ENCODE measurements at places on chromosomes 3 and 15.
A peak's percentile ranks its signal among the peaks of the same experiment; 100 is the strongest.

- no peak for DNase-seq
These were observed 49.0 kb downstream of the CCDC54 start for GRCh38 chr3:107426223-107426622.

DNA sequence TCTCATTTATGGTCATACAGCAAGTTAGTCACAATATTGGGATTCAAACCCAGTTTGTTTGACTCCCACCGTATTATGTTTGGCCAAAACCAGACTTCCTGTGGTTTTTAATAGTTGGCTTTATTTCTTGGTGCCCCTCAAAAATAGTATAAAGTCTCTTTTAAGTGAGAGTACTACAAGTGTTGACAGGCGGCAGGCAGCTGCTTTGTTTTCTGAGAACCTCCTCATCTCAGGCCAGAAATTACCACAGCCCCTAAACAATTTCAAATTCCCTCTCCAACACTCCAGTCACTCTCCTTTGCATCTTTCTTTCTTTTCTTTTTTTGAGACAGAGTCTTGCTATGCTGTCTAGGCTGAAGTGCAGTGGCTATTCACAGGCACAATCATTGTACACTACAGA is 121.5 kb downstream of the POLR2M start:
- no peak for DNase-seq

DNA sequence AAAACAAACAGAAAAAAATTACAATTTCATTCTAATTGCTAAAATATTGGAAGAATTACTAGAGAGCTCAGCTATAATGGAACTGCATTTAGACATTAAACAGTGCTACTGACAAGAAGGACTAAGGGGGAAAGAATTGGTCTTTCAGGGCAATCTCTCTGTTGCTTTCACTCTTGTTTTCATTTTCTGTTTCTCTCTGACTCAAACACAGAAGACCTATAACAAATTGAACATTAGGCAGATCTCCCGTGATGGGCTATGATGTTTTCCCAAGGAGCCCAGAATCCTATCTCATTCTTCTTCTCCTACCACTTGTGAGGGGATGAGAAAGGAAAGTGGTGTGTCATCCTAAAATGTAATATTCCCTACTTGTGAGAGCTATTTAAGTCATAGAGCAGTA is 358.0 kb upstream of the TGFBR2 start:
- DNase-seq, result no peak

DNA sequence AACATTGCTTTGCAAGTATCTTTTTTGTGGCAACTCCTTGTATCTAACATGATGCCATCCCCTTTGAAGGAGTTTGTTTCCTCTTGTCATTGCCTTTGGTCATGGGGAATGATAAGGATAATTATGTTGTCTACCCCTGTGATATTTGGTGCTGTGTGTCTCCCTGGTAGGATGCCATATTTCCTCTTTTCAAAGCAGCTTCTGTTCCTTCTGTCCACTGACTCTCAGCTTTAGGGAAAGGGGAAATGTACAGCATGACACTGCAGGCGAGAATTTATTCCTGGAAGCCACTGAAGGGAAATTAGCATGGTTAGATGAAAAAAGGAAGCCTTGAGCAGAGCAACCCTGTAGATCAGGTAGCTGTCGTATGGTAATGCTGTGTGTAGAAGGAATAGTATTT is 576.7 kb downstream of the CADM2 start:
- no peak for DNase-seq

DNA sequence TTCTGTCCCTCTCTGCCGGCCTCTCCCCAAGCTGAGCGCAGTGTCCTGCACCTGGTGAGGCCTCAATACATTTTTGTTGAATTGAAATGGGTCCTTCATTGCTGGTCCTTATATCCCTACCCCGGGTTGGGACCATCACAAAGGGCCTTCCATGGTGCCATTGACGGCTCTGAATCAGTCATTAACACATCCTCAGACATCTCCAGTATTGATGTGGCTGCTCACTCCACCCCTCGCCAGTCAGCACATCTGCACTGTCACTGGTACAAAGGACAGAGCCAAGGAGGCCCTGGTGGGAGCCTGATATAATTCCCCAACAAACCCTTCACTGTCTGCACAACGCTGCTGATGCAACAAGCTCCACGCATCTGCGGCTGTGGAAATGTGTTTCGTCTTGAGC is 191.6 kb upstream of the TOPAZ1 start:
- DNase-seq, result no peak

DNA sequence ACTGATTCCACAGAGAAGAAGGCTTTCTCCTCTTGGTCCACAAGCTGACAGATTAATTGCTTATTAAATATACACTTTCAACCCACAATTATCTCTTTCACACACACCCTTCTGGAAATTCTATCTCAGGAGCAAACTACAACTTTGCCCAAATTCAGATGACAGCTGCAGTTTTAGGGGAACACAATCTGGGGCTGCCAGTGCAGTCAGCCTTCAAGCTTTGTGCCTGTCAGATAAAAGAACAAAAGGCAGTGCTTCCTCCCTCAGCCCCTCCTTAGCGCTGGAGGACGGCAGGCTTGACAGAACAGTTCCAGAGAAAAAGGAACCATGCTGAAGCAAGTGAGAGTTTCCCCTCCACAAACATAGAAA is 99.6 kb downstream of the TMCC1 start:
- DNase-seq, result no peak

DNA sequence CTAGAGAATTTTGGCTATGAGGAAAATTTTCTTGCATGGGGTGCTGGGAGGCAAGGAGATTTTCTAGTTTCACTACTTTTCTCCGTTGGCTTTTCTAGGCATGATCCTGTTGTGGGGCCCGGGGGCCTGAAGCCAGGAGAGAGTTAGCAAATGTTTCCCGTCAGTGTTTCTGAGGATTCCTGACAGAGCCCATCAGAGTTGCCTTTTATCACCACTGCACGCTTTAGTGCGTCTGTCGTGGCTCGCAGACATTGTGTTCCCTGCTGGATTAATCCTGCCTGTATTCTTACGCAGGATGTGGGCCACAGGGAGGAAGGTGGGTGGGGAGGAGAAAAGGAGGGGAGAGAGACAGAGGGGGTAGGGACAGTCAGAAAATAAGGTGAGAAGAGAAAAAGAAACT is 18.1 kb upstream of the BOC start:
- DNase-seq, result peak; percentile 39

DNA sequence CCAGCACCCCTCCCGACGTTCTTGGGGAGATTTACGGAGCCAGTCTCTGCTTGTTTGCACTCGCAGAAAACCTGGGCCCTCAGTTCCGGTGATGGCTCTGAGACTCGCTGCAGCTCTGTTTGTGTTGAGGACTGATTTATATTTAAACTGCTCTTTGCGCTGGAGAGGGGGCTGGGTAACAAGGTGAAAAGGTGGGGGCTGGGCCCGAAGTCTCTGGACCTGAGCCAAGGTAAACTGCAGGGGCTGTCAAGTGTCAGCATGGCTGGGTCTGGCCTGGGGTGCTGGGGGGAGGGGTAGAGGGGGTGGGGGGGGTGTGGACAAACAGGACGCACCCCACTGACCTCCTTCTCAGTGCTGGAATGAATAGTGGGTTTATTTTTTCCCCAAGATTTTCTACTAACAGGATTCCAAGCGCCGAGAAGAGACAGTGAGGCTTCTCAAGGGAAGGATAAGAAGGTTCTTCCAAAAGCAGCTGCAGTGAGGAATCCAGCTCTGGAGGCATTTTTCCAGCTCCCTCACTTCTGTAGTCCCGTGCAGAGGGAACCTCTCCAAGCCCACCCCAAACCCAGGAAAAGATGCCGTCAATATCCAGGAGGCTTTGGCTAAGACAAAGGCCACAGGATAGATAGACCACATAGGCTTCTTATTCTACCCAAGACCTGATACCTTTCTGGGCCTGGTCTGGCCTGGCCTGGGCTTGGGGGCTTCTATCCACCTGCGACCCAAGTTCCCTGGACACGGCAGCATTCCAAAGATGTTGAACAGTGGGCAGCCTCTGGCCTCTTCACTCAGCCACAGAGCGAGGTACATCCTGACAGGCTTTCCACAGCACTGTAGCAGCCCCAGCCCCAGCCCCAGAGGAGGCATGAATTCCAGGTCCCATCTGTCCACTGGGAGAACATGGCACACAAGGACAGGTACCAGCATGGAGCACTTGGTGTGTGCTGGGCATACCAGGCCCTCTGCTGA is 938 bp upstream of the SLCO2A1 start:
- no peak for DNase-seq

GRCh38 chr3:14861446-14862302 is 42.9 kb downstream of the FGD5 start:
- no peak for DNase-seq
